Upper lobe of right lung (tissue), 1 donor: ENCODE measurements at places on chromosomes 1 and 21.

- no peak overlapping the region for H3K27ac ChIP-seq
- no peak overlapping the region for H3K4me3 ChIP-seq
- H3K4me1 ChIP-seq = peaks cover 5% of the 10 kb centered on the region
- H3K27me3 ChIP-seq = no peaks in the 10 kb centered on the region
- H3K36me3 ChIP-seq = no peaks in the 10 kb centered on the region
- DNase-seq = no peak
These were observed 14.7 kb downstream of the LDLRAD1 start for GRCh38 chr1:54003249-54003646.

GRCh38 chr1:154608397-154609270 is 648 bp upstream of the ADAR start:
- H3K4me1 ChIP-seq = peaks cover 40% of the 10 kb centered on the region
- H3K27ac ChIP-seq = peak overlapping the region; percentile 98
- no peaks in the 10 kb centered on the region for H3K27me3 ChIP-seq

GRCh38 chr1:29317063-29317915 is 81.0 kb downstream of the PTPRU start:
- no peak overlapping the region for H3K27ac ChIP-seq
- H3K36me3 ChIP-seq = peaks cover 15% of the 10 kb centered on the region
- H3K4me3 ChIP-seq = no peak overlapping the region
- no peaks in the 10 kb centered on the region for H3K4me1 ChIP-seq

DNA sequence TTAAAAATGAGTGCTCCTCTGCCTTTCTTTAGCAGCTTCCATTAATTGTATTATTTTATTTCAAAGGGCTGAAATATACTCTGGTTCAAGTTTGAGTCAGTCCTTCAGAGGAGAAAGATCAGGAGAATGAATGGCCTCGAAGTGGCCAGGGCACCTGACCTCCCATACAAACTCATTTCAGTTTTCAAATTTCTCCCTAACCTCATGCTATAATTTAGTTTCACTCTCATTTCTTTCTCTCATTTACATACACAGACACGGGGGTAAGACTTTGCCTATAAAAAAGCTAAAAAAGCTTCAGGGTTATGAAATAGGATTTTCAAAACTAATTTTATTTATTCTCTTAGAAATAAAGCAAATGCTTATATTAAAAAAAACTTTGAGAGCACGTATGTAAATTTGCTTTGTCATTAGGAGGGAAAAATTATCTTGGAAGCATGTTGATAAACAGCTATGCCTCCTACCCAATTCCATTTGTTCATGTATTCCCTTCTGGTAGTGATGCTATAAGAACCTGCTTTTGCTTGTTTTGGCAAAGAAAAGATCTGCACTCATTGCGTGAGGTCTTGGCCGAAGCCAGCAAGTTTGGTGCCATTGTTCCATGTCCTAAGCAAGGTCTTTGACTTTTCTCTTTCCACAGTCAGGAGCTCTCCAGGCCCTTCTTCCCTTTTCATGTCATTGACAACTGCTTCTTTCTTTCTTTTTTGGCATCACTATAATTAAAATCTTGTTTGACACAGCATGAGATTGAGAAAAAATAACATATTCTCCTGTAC is 80.4 kb upstream of the LRRC53 start:
- DNase-seq = no peak
- no peak overlapping the region for H3K27ac ChIP-seq
- H3K27me3 ChIP-seq = no peaks in the 10 kb centered on the region
- H3K4me3 ChIP-seq = no peak overlapping the region
- H3K36me3 ChIP-seq = no peaks in the 10 kb centered on the region
